ENCODE measurements at places on chromosomes 3 and 15.

DNA sequence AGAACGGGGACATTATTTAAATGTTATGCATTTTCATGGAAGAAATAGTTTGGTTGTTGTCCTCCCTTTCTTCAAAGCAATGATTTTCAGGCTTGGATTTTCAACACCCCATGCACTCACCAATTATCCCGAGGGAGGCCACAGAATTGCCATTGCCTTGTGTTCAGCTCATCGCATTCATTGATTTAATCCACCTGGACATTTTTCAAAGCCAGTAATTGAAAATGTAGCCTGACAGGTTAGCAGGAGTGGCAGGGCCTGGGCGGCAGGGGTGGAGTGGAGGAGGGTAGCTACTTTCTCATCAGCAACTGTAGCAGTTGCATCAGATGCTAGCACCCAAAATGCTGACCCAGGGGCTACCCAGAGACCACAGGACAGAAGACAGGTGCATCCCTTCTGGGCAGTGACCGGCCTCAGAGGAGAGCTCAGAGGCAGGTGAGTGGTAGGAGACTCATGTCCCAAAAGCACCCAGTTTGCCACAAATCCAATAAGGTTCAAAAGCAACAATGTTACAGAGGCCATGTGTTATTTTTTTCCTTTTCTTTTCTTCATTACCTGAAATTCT is 242.4 kb downstream of the CD47 start:
- no peak for DNase-seq

DNA sequence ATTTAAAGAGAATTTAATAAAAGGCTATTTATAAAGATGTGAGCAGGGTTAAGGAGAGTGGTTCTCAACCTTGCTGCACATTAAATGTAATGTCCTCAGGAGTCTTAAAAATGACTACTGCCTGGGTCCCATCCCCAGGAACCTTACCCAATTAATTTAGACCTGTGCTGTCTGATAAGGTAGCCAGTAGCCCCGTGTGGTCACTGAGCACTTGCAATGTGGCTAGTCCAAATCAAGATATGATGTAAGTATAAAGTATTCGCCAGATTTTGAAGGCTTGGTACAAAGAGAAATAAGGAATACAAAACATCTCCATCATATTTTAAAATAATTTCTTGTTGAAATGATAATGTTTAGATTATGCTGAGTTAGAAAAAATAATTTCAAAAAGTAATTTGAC is 343.3 kb upstream of the PPP2R3A start:
- DNase-seq: no peak

- no peak for DNase-seq
These were observed 45.3 kb downstream of the ANXA2 start for GRCh38 chr15:60352525-60352924.

- DNase-seq: no peak
These were observed 165.5 kb downstream of the ALCAM start for GRCh38 chr3:105532251-105532650.

- no peak for DNase-seq
These were observed 29.6 kb upstream of the BBX start for GRCh38 chr3:107493134-107493533.

DNA sequence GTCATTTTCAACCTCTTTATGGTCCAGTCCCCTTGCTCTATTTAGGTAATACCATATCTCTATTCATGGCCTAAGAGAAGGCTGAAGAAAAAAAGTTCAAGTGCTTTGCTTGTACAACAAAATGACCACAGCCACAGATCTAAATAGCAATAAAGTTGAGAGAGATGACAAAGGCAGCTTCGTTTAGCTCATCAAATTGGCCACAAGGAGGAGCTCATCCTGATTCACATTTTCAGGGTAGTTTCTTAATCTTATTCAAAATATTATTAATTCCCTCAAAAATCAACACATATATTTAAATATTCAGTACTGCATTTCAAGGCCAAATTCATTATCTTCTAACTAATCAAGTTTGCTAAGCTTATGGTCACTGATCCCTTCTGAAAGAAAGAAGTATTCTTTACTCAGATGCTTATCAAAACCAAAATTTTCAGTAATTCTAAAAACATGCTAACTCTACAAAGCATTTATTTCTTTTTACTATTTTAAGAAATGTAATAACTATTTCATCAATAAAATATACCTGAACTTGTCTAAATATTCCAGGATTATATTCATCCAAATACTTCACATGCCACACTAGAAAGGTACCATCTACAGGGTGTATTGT is 85.5 kb downstream of the DMXL2 start:
- no peak for DNase-seq

Data from activated T-helper 2 cell treated with anti-CD3 and anti-CD28 coated beads, Interferon-gamma antibody, Interleukin-2, Interleukin-4, amounts not matched to agents 10 μg/mL and 5 μg/mL and 100 μg/mL, durations not matched to agents 14 hours and 24 hours and 36 hours (primary cell).